Heart right ventricle (tissue), 16 donors: ENCODE measurements at places on chromosomes 1 and 21. TPM values are rescaled to one million over a fixed set of nuclear protein-coding genes. Genes with fewer than 3 reads are reported as not detected.

TRIM62 gene
- total RNA-seq: 3.7 TPM

KCNJ15 gene
- total RNA-seq: 0.86 TPM

MFSD2A gene
- total RNA-seq: not detected

VASH2 gene
- 0.76 TPM for total RNA-seq

CHD5 gene
- 0.57 TPM for total RNA-seq

RNU1-4 gene
- 2,262 TPM for total RNA-seq

NTMT2 gene
- total RNA-seq: 2.2 TPM

TXNDC12 gene
- total RNA-seq: 34.9 TPM

SLC25A34 gene
- 24.8 TPM for total RNA-seq

GPR157 gene
- 36.0 TPM for total RNA-seq

FAM72C gene
- total RNA-seq: 0.37 TPM

REN gene
- not detected for total RNA-seq

BSND gene
- total RNA-seq: not detected

OR6N1 gene
- not detected for total RNA-seq

NR0B2 gene
- total RNA-seq: 3.5 TPM

C1QB gene
- total RNA-seq: 16.4 TPM

GBP5 gene
- total RNA-seq: 1.7 TPM
